ENCODE measurements at places on chromosomes 3 and 15. TPM values are rescaled to one million over a fixed set of nuclear protein-coding genes. Genes with fewer than 3 reads are reported as not detected.
A peak's percentile ranks its signal among the peaks of the same experiment; 100 is the strongest.

- DNase-seq, result no peak
These were observed 354.1 kb downstream of the SHQ1 start for GRCh38 chr3:72494130-72494529.

DNA sequence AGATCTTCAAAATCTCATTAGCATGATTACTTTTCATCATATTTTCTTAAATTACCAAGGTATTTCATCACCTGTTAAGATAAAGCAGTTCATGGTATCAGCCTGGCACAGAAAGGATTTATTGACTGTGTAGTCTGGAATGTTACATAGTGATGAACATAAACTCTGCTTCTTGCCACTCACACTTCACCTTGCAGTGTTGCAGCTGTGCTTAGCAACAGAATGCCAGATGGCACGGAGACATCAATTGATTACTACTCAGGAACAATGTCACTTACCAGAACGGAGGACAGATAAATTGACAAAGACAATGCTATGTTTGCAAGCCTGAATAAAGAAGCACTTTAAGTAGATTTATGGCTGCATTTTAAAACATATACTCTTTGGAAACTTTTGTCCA, 15.0 kb upstream of the BCHE start:
- DNase-seq, result no peak

GRCh38 chr3:132368515-132368914, 48.8 kb upstream of the DNAJC13 start:
- DNase-seq, result no peak

DNA sequence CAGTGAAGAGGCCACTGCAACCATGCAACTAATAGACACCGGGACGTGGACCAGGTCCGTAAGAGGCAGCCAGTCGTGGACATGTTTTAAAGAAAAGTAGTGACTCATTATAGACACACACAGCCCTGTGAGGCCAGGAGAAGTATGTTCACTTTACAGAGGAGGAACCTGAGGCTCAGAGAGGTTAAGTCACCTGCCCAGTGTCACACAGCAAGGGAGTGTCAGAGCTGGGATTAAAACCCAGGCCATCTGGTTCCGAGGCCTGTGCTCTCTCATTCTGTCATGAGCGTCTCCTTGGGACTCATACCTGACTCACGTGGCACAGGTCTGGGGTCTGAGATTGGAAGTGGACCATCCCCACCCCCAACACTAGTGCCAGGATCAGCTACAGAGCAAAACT, 28.1 kb upstream of the GRIP2 start:
- DNase-seq, result no peak

- DNase-seq, result no peak
These were observed 669.3 kb downstream of the ROBO2 start for GRCh38 chr3:77709155-77709554.

- DNase-seq, result no peak
These were observed 672.9 kb downstream of the SQOR start for GRCh38 chr15:46307746-46308145.

DNA sequence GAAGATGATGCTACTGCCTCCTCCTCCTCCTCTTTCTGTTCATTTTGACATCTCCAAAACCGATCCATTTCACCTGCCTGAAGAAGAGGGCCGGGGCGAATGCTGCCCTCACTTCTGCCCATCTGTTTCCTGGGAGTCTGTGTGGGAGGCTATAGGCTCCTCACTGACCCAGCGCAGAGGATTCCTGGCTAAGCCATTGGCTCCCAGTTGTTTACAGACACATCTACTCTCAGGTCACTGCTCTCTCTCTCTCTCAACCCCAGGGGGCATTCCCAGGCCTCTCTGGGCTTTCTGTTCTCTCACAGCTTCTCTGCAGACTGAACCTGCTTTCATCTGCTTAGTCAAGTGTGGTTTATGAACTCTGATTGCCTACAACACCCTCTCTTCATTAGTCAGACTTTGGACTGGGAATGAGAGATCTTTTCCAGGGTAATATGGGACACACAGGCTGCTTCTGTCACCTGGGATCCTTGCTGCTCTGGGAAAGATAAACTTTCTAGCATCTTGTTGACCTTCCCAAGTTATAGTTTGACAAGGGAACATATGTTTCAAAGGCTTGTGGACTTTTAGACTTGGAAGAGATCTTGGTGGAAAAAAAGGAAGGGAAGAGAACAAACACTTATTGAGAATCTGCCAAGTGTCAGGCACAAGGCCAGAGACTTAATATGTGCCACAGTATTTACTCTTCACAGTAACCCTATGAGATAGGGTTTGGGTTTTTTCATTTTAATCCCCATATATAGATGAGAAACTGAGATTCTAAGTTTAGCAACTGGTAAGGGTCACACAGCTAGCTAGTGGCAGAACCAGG, 30.2 kb upstream of the USP3 start:
- DNase-seq, result no peak

GRCh38 chr3:8746780-8747345, 13.3 kb downstream of the CAV3 start:
- DNase-seq, result no peak

The TICRR gene
- total RNA-seq, result 0.22 TPM

DNA sequence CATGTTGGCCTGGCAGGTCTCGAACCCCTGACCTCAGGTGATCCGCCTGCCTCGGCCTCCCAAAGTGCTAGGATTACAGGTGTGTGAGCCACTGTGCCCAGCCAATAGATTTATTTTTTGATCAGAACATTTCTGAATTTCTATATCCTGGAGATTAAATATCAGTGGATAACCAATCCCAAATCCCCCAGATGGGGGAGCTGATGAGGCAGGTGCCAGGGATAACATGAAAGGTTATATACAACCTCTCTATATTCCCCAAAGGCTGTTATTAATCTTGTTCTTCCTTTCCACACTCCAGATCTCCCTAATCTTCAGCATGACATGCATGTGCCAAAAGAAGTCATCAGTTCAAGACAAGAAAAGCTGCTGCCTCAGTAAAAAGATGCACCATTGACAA, 112.3 kb downstream of the WDR76 start:
- DNase-seq, result no peak

DNA sequence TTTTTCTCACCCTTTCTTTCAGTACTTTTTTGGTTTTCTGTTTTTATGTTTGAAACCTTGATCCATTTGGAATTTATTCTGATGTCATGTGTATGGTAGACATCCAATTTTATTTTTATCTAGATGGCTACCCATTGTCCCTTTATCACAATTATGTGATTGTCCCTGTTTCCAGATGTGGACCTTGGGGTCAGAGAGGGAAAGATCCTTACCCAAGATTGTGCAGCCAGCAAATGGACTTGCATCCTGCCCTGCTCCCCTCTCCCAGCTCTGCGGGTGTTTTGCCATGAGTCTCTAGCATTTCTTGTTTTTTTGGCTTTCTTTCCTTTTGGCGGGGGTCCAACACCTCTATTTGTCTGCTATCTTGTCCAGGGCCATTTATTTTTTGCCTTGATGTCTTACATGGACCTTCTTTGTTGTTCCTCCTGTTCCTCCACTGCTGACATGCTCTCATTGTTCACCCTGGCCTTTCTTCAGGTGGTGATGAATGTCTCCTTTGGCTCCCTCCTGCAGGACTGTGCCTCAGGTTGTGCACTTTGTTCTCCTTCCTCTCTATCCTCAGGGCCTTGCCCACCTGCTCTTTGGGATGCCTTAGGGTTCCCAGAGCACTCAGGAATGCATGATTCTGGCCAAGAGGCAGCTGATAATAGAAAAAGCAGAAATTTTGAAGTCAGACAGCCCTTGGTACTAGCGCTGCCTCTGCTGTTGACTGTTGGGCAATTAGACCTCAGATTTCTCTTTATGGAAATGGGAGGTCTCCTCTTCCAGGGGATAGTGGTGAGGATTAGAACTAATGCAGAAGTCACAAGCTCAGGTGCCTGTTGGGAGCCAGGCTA, 84.3 kb downstream of the EEFSEC start:
- no peak for DNase-seq

The MITF gene
- total RNA-seq, result 26.5 TPM

DNA sequence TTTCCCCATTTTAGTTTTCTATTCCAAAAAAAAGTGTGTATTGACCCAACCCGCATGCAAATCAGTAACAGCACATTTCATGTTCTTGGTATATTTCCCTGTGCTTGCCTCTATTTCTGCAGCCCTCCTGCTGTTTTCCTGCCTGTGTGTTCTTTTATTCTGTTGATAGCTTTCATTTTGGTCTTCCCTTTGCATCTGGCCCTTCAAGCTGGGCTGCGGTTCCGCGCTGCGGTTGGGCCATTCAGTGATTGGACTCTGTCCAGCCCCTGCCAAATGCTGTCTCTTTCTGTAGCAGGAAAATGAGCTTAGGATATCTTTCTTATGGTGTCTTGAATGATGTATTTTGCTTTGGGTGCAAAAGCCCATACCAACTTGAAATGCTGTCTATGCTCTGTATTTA, 49.9 kb downstream of the ZNF621 start:
- DNase-seq, result no peak

The GPR62 gene
- total RNA-seq, result 0.13 TPM

DNA sequence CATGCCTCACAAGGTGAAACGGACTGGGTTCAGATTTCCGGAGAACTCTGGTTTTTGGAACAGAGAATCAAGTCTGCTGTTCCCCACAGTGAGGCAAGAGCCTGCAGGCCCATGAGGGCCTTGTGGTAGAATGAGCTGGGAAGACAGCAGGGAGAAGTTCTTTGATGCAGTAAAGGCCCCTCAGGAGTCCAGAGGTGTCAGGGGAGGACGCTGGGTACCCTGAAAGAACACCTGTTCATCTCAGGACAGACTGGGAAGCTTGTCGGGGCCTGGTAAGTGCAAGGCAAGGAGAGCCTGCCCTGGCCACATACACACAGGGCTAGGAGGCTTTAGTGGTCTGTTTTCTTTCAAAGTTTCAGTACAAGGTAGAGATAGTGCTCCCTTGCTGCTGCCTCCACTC, 3.7 kb upstream of the ZBTB47 start:
- DNase-seq, result no peak

GRCh38 chr15:59229453-59229852, 22.8 kb downstream of the LDHAL6B start:
- DNase-seq, result no peak

DNA sequence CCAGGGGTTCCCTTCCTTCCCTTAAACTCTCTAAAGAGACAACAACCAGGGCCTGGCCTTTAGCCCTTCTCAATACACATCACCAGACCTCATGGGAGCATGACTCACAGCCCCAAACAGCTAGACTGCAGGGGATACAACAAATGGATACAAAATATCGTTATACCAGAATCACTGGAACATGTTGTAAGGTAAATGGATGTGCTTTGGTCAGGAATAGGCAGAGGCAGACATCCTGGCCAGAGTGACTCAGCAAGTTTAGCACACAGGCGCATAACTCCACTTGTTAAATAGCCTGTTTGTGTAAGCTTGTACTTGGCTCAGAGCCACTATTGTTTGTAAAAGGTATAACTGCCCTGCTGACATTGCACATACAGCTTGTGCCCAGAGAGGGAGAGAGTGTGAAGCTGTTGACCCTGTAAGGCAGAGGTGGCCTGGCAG, 18.3 kb downstream of the TMED3 start:
- no peak for DNase-seq

The AGBL1 gene
- 0.49 TPM for total RNA-seq

- peak; percentile 55 for DNase-seq
These were observed 125.0 kb upstream of the MEF2A start for GRCh38 chr15:99440551-99441443.

The SLC6A11 gene
- 1.4 TPM for total RNA-seq

GRCh38 chr3:106025151-106025722, 156.4 kb upstream of the CBLB start:
- DNase-seq, result peak; percentile 58

DNA sequence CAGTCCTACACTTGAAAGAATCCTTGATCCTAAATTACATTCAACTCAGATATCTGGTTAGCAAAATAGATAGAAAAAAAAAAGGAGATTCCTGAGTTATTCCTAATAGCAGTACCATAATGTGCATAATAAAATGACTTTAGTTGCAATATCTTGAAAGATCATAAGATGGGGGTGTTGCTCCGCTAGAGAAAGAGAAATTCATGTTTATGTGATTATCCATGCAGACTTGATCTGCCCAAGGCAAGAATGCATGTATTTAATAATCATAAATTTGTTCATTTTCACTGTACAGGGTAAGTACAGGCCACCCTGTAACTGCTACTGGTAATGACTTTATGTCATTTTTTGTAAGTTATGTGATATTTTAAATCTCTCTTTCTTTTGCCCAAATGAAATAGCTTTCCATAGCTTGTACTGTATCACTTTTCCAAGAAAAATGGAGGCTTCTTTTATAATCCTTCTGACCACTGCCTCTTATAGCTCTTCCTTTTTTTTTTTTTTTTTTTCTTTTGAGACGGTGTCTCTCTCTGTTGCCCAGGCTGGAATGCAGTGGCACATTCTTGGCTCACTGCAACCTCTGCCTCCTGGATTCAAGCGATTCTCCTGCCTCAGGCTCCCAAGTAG, 84.6 kb downstream of the HCN4 start:
- no peak for DNase-seq

DNA sequence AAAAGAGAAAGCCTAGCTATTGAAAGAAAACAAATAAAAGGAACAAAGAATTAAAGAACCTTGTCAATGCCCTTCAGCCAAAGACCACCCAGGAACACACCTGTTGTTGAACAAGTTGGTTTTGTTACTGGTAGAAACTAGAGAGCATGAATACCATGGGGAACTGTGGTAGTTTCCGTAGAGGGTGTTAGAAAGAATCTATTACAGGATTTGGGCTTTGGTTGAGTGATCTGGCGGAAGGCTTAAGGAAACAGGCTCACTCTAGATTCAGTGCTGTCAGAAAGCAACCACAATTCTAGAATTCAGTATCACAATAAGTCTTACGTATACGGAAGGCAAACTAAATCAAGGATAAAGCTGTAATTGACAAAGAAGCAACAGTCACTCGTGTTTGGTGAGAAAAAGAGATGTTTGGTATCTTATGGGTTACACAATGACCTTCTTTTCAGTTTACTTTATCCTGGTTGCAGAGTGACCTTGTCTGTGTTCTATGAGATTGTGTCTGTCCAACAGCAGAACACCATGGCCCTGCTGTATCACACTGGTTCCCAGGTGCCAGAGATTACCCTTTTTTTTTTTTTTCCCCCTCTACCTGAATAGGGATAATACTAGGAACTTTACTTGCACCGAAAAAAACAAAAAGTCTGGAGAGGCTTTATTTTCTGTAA, 265.9 kb downstream of the SHQ1 start:
- DNase-seq, result no peak

The CCDC80 gene
- 143 TPM for total RNA-seq

GRCh38 chr15:42728972-42729371, 8.0 kb downstream of the CDAN1 start:
- no peak for DNase-seq

The GXYLT2 gene
- 22.7 TPM for total RNA-seq

- no peak for DNase-seq
These were observed 53.9 kb downstream of the EIF4E3 start for GRCh38 chr3:71671216-71671845.

DNA sequence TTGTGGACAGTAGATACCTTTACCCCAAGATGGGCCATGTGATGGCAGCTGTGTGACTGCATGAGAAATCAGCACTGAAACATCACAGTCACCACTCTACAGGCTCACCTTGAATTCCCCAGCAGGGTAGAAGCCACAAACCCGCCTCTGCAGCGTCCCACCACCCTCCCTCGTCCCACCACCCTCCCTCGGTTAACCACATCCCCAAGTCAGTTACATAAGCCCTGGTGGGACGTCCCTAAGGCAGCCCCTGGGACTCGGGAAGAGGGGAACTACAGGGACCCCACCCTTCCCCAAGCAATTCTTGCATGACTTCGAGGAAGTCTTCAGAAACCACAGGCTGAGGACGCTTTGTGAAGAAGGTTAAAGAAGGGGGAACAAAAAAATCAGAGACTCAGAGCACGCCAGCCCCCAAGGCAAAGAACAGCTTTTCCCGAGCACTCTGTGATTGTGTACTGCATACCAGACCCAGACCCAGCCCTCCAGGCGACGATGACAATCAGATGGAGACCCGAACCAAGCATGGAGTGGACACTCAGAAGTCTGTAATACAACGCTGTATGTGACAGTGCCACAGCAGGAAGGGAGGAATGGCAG, 60.5 kb downstream of the SH3BP5 start:
- peak; percentile 73 for DNase-seq
